Naive thymus-derived CD8-positive, alpha-beta T cell (primary cell): ENCODE measurements at places on chromosomes 12 and 14. TPM values are rescaled to one million over a fixed set of nuclear protein-coding genes. Genes with fewer than 3 reads are reported as not detected.

The TMEM52B gene
- total RNA-seq = not detected

The FGD4 gene
- total RNA-seq = 0.69 TPM

The TBC1D30 gene
- 0.65 TPM for total RNA-seq

The SNX6 gene
- 81.1 TPM for total RNA-seq

The RAPGEF3 gene
- total RNA-seq = 0.63 TPM

The ESRRB gene
- total RNA-seq = not detected

The PNN gene
- total RNA-seq = 116 TPM

The TAS2R14 gene
- 3.5 TPM for total RNA-seq

DNA sequence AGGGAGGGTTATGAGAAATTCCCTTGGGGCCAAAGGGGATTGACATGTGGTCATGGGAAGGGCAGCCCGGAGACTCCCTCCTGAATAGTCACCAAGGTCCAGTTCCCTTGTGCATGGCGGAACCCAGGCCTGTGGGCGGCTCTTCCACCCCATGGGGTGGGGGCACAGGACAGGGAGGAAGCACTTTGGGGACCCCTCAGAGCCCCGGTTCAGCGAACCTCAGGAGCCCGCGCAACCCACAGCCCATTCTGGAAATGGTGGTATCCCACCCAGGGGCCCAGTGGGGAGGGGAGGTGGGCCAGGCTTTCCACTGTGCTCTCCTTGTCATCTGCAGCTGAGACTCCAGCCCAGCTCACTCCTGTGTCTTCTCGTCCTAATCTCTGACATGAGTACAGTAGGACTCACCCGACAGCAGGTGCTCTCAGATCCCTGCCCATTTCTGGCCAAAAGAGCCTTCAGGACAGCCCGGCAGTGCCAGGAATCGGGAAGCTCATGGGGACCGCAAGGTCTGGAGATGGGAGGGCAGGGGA lies 255.2 kb upstream of the SFSWAP start:
- H3K27me3 ChIP-seq = peaks cover 47% of the 10 kb centered on the region
- no peak overlapping the region for H3K4me3 ChIP-seq
- no peaks in the 10 kb centered on the region for H3K36me3 ChIP-seq

DNA sequence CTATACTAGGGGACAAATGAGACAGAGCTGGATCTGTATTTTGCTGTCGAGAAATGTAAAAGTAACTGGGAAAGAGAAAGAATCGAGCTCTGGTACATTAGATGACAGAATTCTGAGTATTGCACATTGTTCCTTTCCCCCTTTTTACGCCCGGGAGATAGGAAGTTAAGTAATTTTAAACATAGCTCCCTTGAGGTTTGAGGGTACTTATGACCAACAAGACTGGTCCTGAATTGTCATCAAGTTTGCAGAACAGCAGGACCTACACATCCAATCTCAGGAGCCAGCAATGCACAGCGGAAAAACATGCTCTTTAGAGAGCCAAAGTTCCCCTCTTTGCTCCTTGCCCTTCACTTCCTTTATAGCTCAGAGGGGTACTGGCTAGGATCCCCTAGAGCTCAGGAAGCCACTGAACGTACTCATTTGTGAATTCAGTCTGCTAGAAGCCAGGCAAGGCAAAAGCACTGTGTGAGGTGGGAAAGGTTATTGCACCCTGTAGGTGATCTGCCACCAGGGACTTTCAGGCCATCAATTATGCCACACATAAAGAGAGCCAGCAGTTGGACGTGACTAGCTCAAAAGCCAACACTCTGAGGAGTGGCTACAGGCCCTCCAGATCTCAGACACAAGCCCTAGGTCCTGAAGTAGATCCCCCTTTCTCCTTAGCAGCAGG lies 333.8 kb downstream of the KCNH5 start:
- no peaks in the 10 kb centered on the region for H3K36me3 ChIP-seq
- H3K27me3 ChIP-seq = no peaks in the 10 kb centered on the region
- no peak overlapping the region for H3K27ac ChIP-seq
- no peaks in the 10 kb centered on the region for H3K4me1 ChIP-seq
- no peak for DNase-seq
- H3K4me3 ChIP-seq = no peak overlapping the region

GRCh38 chr14:37093364-37093763 lies 79.0 kb downstream of the SLC25A21 start:
- no peak overlapping the region for H3K27ac ChIP-seq
- no peaks in the 10 kb centered on the region for H3K27me3 ChIP-seq
- no peak for DNase-seq
- H3K4me3 ChIP-seq = no peak overlapping the region

GRCh38 chr14:68139431-68140075 lies 320.0 kb downstream of the RAD51B start:
- no peak for DNase-seq
- H3K27me3 ChIP-seq = no peaks in the 10 kb centered on the region
- H3K36me3 ChIP-seq = peaks cover 8% of the 10 kb centered on the region
- peaks cover 21% of the 10 kb centered on the region for H3K4me1 ChIP-seq

DNA sequence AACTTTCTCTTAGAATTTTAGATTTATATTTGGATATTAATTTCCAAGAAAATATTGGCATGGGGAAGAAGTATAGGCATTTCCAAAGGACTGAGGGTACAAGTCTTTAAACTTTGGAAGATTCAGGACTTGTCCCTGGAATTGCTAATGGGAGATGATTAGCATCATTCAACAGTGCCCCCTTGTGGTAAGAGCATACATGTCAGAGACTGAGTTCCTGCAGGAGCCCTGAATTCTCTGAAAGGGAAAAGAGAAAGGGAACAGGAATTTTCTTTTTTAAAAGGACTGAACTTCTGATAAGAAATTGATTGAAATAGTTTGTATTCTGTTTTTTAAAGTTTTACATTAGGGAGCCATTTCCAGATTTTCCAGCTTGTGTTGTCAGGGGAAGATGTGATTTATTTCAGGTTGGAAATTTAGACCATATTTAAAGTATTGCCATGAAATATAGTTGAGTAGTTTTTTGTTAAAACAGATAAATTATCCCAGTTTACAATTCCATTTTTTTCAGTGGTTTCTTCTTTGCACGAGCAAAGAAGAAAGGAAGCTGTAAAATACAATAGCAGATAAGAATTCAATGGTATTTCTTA lies 44.0 kb upstream of the REP15 start:
- H3K4me3 ChIP-seq = no peak overlapping the region
- no peak overlapping the region for H3K27ac ChIP-seq
- H3K36me3 ChIP-seq = peaks cover 6% of the 10 kb centered on the region
- peak; percentile 26 for DNase-seq
- no peaks in the 10 kb centered on the region for H3K27me3 ChIP-seq

GRCh38 chr14:83255015-83255726 lies 1721.5 kb upstream of the SEL1L start:
- no peaks in the 10 kb centered on the region for H3K36me3 ChIP-seq
- DNase-seq = no peak
- H3K27ac ChIP-seq = no peak overlapping the region
- H3K4me1 ChIP-seq = no peaks in the 10 kb centered on the region

GRCh38 chr12:27709932-27710591 lies 570 bp upstream of the MRPS35 start:
- no peaks in the 10 kb centered on the region for H3K27me3 ChIP-seq
- H3K27ac ChIP-seq = peak overlapping the region; percentile 97
- peak overlapping the region; percentile 99 for H3K4me3 ChIP-seq

- H3K27ac ChIP-seq = peak overlapping the region; percentile 10
- H3K36me3 ChIP-seq = no peaks in the 10 kb centered on the region
- DNase-seq = no peak
- H3K4me1 ChIP-seq = peaks cover 93% of the 10 kb centered on the region
Observed at GRCh38 chr14:96508900-96509299, 6.7 kb downstream of the PAPOLA start.

GRCh38 chr12:80059102-80059501 lies 40.2 kb upstream of the OTOGL start:
- no peak overlapping the region for H3K4me3 ChIP-seq
- H3K27ac ChIP-seq = no peak overlapping the region
- no peak for DNase-seq
- no peaks in the 10 kb centered on the region for H3K4me1 ChIP-seq

DNA sequence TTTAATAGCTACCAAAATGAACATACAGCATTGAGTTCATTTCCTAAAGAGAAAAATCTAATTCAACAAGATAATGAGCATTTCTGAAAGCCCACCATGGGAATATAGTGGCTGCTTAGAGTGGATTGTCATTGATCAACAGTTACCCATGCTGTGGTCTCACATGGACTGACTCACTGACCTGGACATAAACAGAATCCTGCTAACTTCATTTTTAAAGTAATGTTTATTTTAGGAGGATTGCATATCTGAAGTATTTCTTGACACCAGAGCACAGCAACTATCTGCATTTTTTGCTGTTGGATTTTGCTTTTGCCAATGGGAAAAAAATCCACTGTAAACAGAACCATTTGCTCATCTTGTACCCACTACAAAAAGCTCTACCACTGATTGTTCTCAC lies 71.7 kb downstream of the KCNC2 start:
- H3K4me3 ChIP-seq = no peak overlapping the region
- H3K36me3 ChIP-seq = no peaks in the 10 kb centered on the region
- no peaks in the 10 kb centered on the region for H3K4me1 ChIP-seq
- H3K27ac ChIP-seq = no peak overlapping the region

DNA sequence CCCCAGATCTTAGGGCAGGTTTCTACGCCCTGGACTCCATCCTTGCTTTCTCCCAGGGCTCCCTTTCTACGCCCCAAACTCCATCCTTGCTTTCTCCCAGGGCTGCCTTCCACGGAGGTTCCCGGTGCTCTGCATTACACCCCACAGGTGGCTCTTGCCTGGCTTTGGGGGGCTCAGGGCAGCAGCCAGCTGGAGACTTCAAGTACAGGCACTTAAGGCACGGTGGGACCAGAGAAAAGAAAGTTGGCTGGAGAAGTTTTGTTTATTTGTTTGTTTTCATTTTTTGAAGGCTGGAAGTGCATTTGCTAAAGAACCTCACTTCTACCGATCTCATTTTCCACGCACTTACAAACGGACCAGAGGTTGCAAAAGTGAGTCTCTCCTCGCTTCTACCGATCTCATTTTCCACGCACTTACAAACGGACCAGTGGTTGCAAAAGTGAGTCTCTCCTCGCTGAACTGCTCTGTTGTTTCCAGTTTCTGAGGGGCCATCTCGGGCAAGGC lies 103.8 kb upstream of the MED13L start:
- H3K27me3 ChIP-seq = no peaks in the 10 kb centered on the region
- no peaks in the 10 kb centered on the region for H3K36me3 ChIP-seq
- peaks cover 6% of the 10 kb centered on the region for H3K4me1 ChIP-seq
- H3K27ac ChIP-seq = no peak overlapping the region

GRCh38 chr14:36502558-36503508 lies 17.2 kb downstream of the NKX2-1 start:
- DNase-seq = no peak
- H3K27ac ChIP-seq = no peak overlapping the region
- peaks cover 54% of the 10 kb centered on the region for H3K27me3 ChIP-seq
- H3K4me3 ChIP-seq = no peak overlapping the region

- no peak overlapping the region for H3K4me3 ChIP-seq
- H3K27me3 ChIP-seq = no peaks in the 10 kb centered on the region
- peaks cover 14% of the 10 kb centered on the region for H3K4me1 ChIP-seq
Observed at GRCh38 chr14:74495356-74495755, 1.8 kb downstream of the ISCA2 start.

DNA sequence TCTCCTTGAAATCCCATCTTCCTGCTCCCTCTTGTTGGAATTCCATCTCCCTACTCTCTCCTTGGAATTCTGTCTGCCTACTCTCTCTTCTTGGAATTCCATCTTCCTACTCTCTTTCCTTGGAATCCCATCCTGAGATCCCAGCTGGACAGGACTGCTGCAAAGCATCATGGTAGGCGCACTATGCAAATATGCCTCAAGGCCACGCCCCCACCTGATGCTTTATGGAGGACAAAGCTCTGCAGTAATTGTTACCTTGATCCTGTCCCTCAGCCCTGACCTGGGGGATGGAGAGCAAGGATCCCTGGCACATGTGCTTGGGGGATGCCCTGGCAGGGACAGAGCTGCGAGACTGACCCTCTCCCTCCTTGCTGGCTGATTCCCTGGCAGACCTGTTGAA lies 185.6 kb downstream of the TBX5 start:
- H3K4me1 ChIP-seq = no peaks in the 10 kb centered on the region
- DNase-seq = no peak
- H3K4me3 ChIP-seq = no peak overlapping the region
- no peaks in the 10 kb centered on the region for H3K36me3 ChIP-seq
- H3K27me3 ChIP-seq = peaks cover 65% of the 10 kb centered on the region
- no peak overlapping the region for H3K27ac ChIP-seq
